CD4-positive, alpha-beta T cell treated with Interleukin-15 for 1 hour (primary cell): ENCODE measurements at places on chromosomes 11 and 22.

GRCh38 chr11:85934596-85935169 is 79.5 kb downstream of the CCDC83 start:
- DNase-seq: no peak

DNA sequence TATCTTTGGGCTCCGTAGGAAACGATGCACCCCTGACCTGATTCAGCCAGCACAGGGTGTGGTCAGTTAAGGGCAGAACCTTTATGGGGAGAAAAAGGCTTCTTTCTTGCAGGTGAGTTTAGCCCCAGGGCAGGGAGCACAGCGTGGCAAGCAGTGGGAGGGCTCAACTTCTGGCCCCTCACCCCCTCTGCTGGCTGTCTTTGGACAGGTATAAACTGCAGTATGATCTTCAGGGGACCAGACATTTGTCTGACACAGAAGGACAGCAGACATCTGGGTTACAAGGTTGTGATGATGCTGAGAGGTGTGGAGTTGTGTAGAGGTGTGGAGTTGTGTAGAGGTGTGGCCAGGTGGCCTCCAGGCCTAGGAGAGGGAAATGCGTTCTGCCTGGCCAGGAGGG is 324.0 kb upstream of the PLET1 start:
- DNase-seq: no peak

DNA sequence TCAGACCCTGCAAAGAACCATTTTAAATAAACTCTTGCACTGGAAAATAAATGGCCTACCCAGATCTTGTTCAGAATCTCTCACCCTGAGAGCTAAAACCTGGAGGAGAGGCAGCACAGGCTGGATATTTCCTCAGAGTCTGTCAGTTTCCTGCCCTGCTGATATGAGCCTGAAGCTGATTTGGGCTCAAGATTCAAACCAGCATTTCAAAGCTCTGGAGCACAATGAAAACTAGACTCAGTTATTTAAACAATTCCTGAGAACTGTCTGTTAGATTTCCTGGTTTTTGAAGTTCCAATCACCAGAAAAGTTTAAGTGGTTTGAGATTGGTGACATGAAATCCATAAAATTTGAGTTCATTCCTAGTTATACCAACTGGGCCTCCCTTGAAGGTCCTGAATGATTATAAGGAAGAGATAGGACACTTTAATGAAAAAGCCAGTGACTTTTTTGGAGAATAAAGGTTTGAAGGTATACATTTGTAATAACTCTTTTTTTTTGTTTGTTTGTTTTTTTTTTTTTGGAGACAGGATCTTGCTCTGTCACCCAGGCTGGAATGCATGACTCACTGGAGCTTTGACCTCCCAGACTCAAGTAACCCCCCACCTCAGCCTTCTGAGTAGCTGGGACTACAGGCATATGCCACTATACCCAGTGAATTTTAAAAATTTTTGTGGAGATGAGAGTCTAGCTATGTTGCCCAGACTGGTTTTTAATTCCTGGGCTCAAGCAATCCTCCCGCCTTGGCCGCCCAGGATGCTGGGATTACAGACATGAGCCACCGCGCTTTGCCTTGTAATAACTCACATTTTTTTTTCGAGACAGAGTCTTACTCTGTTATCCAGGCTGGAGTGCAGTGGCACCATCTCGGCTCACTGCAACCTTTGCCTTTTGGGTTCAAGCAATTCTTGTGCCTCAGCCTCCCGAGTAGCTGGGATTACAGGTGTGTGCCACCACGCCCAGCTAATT is 8.0 kb upstream of the ESAM start:
- DNase-seq: no peak

DNA sequence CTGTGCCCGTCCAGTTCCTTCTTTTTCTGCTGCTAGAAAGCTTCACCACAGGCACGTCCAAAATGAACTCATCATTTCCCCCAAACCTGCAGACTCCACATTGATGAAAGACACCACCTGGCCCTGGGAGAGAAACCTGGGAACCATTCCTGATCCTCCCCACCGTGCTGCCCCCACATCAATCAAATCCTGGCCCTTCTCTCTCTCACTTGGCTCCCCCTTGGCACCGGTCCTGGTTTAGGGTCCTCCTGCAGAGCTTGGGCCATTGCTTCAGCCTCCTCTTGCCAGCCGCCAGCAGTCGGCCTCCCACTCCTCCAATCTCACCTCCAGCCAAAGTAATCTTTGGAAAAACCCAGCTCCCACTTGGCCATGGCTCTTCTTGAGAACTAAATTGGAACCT is 38.5 kb downstream of the RIBC2 start:
- DNase-seq: no peak
